A549 treated with ZK216348 at 1 μM for 4 hours (cell line): ENCODE measurements at places on chromosomes 5 and 9. TPM values are rescaled to one million over a fixed set of nuclear protein-coding genes. Genes with fewer than 3 reads are reported as not detected.

The CCL21 gene
- not detected in 5 replicates for total RNA-seq

The TAS2R1 gene
- total RNA-seq = not detected in 5 replicates

The PBX3 gene
- 9.4 to 14.5 TPM (median 13.0 TPM) in 5 replicates for total RNA-seq

The SLC2A8 gene
- 8.5 to 16.9 TPM (median 13.8 TPM) in 5 replicates for total RNA-seq
